ENCODE measurements at places on chromosomes 11 and 22.

GRCh38 chr11:128843198-128843785 is 23.8 kb downstream of the KCNJ1 start:
- DNase-seq, result no peak

GRCh38 chr11:134907636-134908035 is 495.6 kb upstream of the B3GAT1 start:
- DNase-seq, result no peak

- no peak for DNase-seq
These were observed 613.8 kb downstream of the BRD1 start for GRCh38 chr22:49213731-49214352.

DNA sequence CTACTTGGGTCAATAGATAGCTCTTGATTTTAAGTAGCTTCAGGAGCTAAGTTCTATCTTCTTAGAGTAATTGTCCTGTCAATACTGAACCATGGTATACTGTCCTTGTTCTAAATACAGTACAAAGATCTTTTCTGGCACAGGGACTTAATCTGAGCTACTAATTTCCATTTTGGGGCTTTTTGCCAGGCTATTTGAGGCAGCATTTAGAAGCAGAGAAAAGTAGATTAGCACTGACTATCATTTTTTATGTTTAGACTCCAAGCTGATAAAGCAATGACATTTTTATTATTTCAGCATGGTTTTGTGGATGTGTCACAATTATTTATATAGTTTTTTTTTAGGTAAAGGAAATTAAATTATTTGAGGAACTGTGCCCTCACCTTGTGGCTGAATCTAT is 163.2 kb downstream of the FAT3 start:
- DNase-seq, result no peak

GRCh38 chr22:47040486-47041270 is 278.2 kb downstream of the TBC1D22A start:
- no peak for DNase-seq

DNA sequence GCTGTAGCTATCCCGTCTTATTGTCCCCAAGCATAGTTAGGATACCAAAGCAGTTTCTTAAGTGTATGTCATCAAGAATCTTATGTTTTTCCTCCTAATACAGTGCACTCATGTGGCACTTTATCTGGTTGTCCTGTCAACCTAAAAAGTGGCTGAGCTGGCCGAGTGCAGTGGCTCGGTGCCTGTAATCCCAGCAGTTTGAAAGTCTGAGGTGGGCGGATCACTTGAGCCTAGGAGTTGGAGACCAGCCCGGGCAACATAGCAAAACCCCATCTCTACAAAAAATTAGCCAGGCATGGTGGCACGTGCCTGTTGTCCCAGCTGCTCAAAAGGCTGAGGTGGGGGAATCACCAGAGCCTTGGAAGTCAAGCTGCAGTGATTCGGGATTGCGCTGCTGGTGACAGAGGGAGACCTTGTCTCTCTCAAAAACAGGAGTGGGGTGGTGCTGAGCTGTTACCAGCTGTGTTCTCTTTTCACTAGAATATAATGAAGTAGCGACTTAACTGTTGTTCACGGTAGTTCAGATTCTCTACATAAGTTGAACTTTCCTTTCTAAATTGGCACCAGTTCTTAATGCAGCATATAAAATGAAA is 48.1 kb downstream of the EP300 start:
- no peak for DNase-seq

DNA sequence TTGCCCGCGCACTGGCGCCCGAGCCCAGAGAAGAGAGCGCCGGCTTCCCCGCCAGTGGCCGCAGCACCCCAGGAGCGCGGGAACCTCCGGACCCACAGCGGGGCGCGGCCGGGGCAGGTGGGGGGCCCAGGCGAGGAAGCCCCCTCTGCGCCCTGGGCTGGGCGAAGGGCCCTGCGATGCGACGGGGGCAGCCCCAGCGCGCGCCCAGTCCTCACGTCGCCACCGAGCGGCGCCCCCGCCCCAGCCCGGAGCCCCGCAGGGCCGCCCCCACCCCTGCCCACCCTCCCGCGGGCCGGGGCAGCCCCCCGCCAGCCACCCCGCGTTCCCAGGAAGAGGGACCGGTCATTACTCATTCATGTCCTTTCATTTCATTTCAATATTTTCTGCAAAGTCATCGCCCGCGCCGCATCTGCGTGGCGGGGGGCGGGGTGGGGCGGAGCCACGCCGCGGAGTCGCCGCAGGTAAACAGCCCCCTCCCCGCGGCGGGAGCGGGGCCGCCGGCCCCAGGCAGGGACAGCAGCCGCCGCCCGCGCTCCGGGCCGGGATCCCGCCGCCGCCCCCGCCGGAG is 673 bp upstream of the PANX2 start:
- no peak for DNase-seq

- no peak for DNase-seq
These were observed 8.1 kb downstream of the RPL27A start for GRCh38 chr11:8690374-8691342.

GRCh38 chr11:72274435-72274834 is 30.5 kb upstream of the PHOX2A start:
- no peak for DNase-seq

DNA sequence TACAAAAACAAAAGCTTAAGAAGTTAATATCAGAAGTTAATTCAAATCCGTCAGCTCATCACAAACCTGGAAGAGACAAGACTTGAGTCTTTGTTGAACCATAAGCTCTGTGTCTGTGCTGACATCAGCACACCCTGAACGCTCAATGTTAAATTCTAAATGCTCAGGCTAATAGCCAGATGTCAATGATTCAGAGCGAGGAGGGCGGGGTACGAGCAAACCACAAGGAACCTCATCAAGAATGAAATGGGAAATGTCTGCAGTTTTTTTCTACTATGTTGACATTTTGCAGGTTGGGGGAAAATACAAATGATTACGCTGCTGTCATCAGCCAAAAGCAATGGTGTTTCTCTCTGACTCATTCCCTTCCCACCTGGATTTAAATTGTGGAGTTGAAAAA is 1057.2 kb downstream of the NTM start:
- peak; percentile 83 for DNase-seq

- no peak for DNase-seq
These were observed 114.5 kb upstream of the CRYBB3 start for GRCh38 chr22:25085156-25085555.

DNA sequence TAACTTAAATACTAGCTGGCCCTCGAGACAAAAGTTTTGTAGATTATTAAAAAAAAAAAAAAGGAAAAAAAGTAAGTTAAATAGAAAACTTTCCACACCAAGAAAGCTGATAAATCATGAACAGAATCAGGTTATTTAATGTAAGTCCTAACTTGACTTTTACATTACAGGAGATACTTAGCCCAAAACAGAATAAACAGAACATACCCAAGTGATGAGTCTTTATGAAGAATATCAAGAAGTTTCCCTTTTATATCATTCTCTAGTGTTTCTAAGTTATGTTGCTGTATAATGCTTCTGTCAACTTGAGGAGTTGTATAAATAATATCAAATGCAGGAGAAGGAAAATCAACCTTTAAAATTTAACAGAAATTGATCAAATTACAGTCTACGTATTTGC is 44.5 kb upstream of the RPS13 start:
- no peak for DNase-seq

- DNase-seq, result no peak
These were observed at the start of gene SYNGR1 for GRCh38 chr22:39349967-39350726. TSS of gene SYNGR1 (plus strand) at chr22:39349991. CDS start at chr22:39350011, 20 bp downstream.

DNA sequence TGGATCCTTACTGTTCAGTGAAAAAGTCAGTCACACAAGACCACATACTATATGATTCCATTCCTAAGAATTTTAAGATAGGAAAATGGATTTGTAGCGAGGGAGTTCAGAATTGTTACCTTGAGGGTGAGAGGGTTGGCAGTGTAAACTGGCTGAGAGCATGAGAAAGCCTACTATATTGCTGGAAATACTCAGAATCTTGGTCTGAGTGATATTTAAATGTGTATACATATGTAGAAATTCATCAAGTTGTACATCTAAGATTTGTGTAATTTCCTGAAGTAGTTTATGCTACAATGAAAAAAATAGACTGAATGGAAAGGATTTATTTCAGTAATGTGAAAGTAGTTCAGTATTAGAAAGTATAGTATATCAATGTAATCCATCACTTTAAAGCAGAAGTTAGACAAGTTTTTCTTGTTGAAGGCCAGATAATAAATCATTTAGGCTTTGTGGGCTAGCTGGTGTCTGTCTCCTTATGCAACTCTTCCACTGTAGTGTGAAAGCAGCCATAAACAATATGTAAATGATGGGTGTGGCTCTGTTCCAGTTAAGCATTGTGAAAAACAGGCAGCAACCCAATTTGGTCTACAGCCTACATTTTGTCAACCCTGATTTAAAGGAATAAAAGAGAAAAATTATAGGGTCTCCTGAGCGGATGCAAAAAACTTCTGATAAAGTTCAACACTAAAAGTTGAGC is 127.2 kb upstream of the THY1 start:
- no peak for DNase-seq

DNA sequence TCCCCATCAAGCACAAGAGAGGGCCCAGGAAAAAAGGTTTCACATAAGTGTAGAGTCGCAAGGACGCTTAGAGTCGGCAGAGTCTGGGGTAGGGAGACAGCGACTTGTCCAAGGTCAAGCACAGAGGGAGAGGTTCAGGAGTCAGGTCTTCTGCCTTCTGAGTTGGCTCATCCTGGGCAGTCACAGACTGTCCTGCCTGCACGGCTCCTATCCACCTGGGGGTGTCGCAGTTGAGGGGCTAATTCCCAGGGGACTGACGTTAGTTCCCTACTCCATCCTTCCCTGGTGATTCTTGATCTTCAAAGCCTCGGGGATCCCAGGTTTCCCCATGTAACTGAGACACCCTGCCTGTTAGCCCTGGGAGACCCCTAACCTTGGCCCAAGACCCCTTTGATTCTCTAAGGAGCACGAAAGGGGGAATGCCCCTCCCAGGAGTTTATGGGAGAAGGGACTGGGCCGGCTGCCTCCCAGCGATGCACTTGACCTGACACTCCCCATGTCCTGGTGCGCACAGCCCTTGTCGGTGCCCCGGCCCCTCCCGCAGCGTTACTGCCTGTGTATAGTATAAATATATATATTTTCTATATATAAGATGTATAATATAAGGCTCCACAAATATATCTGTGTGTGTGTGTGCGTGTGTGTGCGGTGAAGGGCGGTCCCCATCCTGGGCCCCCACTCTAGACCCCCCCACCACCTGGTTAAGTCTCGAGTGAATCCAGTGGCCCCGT is 14.7 kb upstream of the TAB1 start:
- no peak for DNase-seq

DNA sequence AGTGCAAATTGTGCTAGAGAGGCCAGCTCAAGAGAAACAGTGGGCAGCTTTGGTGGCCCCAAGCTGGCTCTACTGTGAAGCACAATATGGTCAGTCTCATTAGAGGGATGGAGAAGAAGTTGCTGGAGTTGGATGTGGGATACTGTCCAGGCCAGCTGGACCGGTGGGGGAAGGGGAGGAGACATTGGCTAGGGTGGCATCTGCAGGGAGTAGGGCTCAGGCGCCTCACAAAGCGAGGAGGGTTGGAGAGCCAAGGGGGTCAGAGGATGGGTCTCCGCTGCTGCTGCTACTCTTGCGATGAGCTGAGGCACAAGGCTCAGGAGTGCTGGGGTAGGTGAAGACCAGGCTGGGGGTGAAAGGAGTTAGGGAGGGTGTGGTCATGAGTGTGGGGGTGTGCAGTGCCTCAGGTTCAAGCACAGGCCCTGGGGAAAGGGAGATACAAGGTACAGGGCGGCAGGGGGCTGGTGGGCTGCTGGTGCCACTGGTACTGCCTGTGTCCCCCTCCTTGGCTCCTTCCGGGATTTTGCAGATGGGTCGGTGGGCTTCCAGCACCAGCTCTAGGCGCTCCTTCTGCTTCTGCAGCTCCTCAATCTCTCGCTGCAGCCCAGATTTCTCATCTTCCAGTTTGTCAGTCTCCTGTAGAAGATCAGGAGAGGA is 2.3 kb downstream of the CCDC85B start:
- DNase-seq, result no peak

DNA sequence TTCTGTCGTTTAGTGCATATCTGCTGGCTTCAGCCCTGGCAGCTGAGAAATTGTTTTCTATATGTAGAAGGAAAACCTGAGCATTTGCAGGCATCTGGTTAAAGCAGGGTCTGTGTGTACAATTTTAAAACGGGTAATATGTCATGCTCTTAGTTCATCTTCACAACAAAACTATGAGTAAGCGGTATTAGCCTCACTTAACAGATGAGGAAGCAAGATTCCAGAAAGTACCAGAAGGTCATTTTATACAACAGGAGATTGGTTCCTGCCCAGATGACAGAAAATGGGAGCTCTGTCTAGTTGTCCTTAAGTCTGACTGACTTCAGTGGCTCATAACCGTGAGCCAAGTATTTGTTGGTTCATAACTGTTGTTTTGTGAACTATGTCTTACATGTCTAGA is 1.1 kb downstream of the TIMM10B start:
- DNase-seq, result peak; percentile 20

DNA sequence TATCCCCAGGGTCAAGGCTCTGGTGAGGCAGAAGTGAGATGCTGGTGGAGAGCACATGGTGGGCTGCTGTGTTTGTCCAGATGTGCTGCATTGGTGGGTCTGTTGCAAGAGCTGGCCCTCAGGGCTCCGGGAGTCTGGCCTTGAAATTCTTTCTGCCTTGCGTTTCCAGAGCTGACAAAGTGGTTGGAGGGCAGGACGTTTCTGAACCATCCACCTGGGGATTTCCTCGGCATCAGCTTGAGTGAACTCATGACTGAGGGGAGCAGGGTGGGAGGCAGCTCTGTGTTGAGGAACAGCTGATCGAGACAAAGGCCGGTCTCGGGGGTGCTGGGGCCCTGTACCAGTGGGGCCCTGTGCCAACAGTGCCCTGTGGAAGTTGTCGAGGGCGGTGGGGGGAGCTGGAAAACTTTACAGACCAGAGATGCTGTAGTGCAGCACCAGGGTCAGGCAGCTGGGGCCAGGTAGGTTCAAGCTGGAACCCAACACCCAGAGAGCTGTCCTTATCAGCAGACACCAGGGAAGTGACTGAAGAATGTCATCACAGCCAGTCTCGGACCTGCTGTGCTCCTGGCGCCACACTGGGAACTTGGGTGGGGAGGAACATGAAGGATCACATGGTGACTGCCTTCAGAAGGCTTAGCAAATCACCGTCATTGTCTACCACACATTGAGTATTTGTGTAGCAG is 4.9 kb downstream of the TSKU start:
- peak; percentile 85 for DNase-seq

DNA sequence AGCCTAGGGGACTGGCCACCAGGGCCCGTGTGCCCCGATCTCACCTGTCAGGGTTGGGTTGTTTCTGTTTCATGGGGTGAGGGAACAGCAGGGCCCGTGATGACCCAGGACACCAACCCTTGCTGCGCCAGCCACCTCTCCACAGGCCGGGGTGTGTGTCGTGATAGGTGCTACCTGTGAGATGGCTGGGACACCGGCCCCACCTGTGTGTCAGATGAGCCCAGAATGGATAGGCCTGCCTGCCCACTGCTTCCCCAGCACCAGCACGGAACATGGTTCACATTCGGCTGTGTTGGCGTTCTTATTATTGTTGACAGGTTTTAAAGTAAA is 7.1 kb downstream of the CLDN5 start:
- DNase-seq, result no peak

GRCh38 chr11:12963051-12963450 is 46.1 kb upstream of the RASSF10 start:
- DNase-seq, result no peak

GRCh38 chr11:627308-627576 is 261 bp upstream of the SCT start:
- DNase-seq, result no peak

- no peak for DNase-seq
These were observed 296.4 kb downstream of the ETS1 start for GRCh38 chr11:128291007-128291406.

GRCh38 chr22:44136112-44136511 is 44.6 kb upstream of the PARVG start:
- no peak for DNase-seq
